ENCODE measurements at places on chromosomes 3 and 15.

DNA sequence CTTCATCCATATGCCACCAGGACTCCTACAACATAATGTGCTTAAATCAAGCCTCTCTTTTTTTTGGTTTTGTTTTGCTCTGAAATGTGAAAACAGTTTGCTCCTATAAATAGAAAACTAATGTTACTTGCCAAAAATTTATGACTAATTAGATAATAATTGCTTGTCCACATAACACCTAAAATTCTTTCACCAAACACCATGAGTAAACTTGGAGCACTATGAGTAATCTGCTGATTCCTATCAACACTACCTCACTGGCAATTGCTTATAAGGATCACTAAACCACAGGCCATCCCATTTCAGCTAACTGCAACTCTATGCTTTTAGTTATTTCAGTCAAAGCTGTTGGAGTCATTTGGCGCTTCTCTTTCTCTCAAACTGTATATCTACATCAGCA is 252.7 kb downstream of the EPHA3 start:
- DNase-seq = no peak

- DNase-seq = no peak
These were observed 109.4 kb downstream of the SQOR start for GRCh38 chr15:45744236-45744589.

GRCh38 chr3:87461443-87461842 is 185.1 kb upstream of the POU1F1 start:
- DNase-seq = no peak

GRCh38 chr15:90291679-90292356 is 26.3 kb downstream of the NGRN start:
- DNase-seq = peak; percentile 41

DNA sequence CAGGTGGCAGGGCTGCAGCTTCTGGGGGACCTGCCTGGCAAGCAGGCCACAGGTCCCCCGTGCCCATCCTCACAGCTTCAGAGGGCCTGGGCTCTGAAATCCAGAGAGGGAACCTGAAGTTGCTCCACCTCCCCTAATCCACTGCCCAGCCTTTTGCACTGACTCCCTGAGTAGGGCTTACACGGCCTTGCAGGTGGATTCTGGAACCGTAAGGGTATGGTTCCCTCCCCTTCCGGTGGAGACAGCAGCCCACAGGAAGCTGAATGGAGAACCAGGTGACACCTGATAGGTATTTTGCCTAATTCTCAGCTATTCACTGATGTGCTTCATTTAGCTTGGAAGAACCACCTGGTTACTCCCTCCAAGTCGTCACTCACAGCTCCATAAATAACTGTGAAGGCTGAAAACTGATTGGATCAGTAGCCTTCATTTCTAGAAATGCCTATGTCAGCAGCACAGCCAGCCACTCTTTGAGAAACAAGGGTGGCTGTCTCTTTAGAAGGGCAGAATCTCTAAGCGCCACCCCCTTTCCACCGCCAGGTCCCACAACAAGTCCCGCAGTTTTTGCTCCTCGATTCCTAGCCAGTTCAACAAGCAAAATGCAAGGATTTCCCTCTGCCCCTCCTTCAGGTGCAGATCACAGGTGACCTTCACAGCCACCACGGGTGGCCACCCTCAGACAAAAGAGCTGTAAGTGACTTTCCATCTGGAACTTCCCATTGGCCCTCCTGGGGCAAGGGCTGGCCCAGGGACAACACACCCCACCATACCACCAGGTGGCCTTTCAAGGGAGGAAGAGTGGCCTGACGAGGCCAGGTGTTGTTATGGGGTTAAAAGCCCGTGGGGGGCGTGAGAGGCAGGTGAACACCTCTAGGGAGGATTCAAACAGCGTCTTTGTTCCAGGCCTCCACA is 112.9 kb downstream of the SEC22A start:
- peak; percentile 89 for DNase-seq

DNA sequence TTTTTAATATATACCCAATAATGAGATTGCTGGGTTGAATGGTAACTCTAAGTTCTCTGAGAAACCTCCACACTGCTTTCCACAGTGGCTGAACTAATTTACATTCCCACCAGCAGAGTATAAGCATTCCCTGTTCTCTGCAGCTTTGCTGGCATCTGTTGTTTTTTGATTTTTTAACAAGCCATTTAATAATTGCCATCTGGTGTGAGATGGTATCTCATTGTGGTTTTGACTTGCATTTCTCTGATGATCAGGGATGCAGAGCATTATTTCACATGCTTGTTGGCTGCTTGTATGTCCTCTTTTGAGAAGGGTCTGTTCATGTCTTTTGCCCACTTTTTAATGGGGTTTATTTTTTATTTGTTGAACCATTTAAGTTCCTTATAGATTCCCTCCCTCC is 75.0 kb upstream of the EPHB3 start:
- DNase-seq = no peak

DNA sequence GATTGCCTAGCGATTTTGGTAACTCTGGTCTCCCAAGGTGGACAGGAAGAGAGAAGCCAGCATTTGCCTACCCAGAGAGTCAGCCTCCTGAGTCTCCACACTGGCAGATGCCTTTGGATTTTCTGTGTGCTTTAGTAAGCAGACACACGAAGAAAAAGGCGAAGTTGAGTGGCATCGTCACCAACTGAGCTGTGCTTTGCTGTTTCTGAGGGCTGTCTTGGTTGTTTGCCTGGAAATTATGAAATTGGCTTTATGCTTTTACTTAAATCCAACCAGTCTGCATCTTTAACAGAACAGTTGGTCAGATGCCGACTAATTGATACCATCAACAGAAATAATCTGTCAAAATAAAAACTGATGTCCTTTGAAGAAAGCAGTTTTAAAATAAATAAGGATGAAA is 56.0 kb downstream of the CACNA2D3 start:
- DNase-seq = no peak

GRCh38 chr3:15284121-15284889 is 48.1 kb downstream of the SH3BP5 start:
- no peak for DNase-seq

- no peak for DNase-seq
These were observed 3.9 kb downstream of the NSUN3 start for GRCh38 chr3:94066506-94067500.

GRCh38 chr3:100268156-100268555 is 7.4 kb downstream of the TBC1D23 start:
- no peak for DNase-seq

GRCh38 chr3:69116897-69117296 is 5.5 kb downstream of the LMOD3 start:
- DNase-seq = no peak

DNA sequence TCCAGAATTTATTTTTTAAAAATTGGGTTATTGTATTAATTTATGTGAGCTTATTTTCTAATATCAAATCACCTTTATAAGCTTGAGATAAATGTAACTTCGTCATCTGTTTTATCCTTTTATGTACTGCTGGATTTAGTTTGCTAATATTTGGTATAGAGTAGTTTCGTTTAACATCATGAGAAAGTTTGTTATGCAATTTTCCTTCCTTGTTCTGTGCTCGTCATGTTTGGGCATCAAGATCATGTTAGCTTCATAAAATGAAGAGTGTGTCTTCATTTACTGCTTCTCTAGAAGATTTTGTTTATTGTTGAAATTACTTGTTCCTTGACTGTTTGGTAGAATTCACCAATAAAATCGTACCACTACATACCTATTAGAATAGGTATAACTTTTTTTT is 262.1 kb upstream of the SATB1 start:
- no peak for DNase-seq

DNA sequence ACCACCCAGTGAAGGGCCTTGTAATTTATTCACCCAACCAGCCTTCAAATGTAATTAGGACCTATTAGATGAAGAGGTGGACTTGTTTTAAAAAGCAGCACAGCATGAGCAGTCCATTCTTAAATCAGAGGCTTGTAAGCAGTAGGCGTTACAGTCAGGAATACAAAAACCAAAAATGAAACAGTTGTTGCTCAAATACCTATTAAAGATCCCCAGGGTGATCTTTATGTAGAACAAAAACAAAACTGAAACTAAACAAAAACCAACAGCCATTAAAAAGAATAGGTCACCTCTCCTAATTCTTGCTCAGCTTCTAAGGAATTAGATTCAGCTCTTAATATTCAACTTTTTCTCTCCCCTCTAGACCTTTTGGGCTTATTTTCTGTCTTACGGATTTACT is 104.9 kb upstream of the ST8SIA2 start:
- no peak for DNase-seq

DNA sequence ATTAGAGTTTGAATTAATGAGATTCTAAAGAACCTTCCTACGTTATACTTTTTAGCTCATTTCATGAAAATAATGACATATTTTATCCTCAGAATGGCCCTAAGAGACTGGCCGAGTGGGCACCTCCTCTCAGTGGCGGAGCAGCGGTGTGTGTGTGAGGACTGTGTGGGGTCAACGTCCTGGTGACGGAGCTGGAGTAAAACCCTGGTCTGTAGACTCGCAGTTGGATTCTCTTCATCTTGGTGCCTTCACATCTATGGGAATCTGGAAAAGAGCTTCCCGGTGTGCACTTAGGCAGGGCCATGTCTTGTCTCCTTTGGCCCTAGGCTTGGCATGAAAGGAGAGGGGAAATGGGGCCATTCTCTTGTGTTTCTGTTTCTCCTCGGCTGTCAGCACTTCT is 21.4 kb upstream of the PAQR5 start:
- DNase-seq = no peak

GRCh38 chr3:58164199-58164879 is 46.4 kb downstream of the DNASE1L3 start:
- DNase-seq = no peak

GRCh38 chr3:111618945-111619344 is 23.8 kb upstream of the ZBED2 start:
- DNase-seq = no peak

GRCh38 chr3:195149292-195150030 is 121.5 kb downstream of the XXYLT1 start:
- no peak for DNase-seq

- no peak for DNase-seq
These were observed 7.7 kb upstream of the DIPK2A start for GRCh38 chr3:143963946-143964345.

DNA sequence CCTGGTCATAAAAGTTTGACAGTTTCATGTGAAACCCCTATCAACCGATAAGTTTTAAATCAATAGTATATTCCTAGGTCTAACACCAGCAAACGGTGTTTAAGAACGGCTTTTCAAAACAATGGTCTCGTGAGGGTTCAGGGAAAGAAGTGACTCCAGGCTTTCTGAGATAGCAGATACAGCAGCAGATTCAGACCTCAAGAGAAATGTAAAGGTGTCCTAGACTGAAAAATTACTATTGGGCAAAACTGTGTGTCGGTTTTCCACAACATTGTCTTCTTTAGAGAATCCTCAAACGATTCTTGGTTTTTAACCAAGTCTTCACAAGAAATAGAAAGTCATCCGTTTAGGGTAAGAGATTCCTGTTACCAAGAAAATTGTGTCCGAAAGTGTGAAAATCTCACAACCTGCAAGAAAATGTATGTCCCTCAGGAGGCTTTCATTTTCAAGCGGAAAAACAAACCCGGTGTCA is 1.2 kb downstream of the SETD2 start:
- no peak for DNase-seq

GRCh38 chr15:101128221-101129015 is 123.4 kb downstream of the CHSY1 start:
- DNase-seq = no peak

- DNase-seq = no peak
These were observed 188.1 kb downstream of the USP13 start for GRCh38 chr3:179840985-179841384.

- peak; percentile 30 for DNase-seq
These were observed 45.7 kb downstream of the POC1A start for GRCh38 chr3:52108302-52109232.

- DNase-seq = no peak
These were observed 21.4 kb upstream of the ESYT3 start for GRCh38 chr3:138412821-138413551.

- no peak for DNase-seq
These were observed 5.6 kb downstream of the IGDCC3 start for GRCh38 chr15:65371976-65372786.

DNA sequence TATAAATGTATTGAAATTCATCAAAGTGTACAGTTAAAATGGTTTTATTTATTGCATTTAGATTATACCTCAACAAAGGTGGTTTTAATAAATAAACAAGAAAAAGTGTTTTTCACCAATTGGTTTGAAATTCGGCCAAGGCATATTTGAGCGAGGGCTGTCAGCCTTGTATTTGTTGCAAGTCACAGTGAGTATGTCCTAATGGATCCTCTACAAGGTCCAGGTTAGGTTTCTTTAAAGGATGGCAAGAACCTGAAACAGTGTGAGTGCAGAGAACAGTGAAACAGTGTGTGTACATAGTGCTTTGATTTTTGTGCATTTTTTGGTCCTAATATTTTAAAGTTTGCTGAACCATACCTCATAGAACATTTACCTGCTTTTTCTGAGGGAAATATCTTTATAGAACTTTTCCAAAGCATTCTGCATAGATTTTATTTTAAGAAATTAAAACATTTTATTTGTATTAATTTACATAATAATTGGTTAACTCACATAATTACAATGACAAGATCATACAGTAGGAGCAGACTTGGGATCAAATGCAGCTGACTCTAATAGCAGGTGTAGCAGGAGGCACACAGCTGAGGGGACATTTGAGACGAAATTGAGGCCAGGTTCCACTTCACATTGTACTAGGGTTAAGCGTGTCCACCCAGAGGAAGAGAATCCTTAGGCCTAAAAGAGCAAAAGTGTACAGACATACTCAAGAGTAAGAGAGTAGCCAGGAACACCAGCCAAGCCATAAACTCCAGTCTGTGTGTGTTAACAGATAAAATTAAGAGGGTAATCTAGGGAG is 428.8 kb upstream of the TPRG1 start:
- DNase-seq = no peak

DNA sequence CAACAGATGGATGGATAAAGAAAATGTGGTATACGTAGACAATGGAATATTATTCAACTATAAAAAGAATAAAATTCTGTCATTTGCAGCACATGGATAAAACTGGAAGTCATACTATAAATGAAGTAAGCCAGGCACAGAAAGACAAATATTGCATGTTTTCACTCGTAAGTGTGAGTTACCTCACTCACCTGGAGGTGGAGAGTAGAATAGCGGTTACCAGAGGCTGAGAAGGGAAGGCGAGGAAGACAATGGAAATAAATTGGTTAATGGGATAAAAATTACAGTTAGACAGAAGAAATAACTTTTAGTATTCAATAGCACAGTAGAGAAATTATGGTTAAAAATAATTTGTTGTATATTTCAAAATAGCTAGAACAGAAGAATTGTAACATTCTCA is 141.6 kb downstream of the EFHB start:
- DNase-seq = no peak

- DNase-seq = no peak
These were observed 243.4 kb upstream of the TBC1D5 start for GRCh38 chr3:17985658-17986347.

GRCh38 chr3:107699682-107700081 is 176.9 kb downstream of the BBX start:
- DNase-seq = no peak

DNA sequence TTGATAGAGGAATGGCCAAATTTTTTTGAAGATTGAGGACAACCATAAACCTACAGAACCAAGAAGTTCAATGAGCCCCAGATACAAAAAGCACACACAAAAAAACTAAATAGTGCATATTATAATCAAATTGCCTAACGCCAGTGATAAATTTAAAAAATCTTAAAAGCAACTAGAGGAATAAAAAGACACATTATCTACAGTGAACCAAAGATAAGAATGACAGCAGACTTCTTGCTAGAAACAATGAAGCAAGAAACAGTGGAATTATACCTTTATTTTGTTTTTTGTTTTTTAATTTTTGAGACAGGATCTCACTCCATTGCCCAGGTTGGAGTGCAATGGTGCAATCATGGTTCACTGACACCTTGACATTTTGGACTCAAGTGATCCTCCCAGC is 9.9 kb upstream of the SAMD7 start:
- no peak for DNase-seq

GRCh38 chr3:151383956-151384355 is 597 bp downstream of the P2RY12 start:
- DNase-seq = no peak

GRCh38 chr3:187999821-188000220 is 154.1 kb upstream of the LPP start:
- no peak for DNase-seq

Data from WTC11 (cell line).